ENCODE measurements at places on chromosomes 5 and 9.

DNA sequence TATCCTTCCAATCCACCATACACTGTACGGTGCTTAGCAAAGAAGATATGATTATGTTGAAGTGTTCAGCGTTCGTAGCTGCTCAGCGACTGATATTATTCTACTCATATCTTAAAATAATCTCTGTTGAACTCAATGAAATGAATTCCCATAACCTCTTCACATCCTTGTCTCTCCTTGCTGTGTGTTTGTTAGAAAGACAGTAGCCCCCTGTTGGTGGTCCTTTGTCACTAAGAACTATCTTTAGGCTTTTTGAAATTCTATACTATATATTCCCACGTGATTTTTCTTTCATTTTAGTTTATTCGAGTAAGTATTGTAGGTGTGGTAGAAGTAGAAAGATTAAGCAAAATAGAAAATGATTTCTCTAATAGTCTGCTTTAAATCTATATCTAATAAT, 762.8 kb upstream of the WWC1 start:
- no peak for DNase-seq

- DNase-seq = no peak
These were observed 75.7 kb downstream of the ZNF608 start for GRCh38 chr5:124670722-124671184.

GRCh38 chr5:135153661-135154060, 119.6 kb upstream of the PITX1 start:
- no peak for DNase-seq

DNA sequence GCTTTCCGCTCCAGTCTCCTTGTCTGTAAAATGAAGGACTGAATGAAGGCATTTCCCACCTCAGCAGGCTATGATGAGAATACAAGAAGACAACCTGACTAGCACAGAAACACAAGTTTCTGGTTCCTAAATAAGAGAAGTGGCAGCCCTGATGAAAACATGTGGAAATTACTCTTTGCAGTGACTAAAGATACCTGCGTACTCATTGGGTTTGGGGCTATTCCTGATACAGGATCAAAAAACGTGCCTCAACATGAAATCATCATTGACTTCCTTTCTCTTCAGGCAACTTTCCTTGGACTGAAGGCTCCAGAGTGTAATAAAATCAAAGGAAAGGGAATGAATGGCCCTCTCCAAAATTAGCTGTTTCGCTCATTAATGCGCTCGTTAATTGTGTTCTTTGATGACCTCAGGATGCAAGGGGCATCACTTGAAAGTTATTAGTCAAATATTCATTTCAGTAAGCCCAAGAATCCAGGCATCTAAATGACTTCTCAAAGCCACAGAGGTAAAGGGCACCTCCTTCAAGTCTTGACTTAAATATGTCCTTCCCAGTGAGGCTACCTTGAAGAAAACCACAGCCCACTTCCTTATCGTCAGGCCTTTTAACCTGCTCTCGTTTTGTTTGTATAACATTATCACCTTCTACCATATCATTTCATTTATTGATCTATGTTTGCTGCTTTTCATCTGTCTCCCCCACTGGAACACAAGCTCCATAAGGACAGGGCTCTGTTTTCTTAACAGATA, 68.9 kb downstream of the RASEF start:
- no peak for DNase-seq

DNA sequence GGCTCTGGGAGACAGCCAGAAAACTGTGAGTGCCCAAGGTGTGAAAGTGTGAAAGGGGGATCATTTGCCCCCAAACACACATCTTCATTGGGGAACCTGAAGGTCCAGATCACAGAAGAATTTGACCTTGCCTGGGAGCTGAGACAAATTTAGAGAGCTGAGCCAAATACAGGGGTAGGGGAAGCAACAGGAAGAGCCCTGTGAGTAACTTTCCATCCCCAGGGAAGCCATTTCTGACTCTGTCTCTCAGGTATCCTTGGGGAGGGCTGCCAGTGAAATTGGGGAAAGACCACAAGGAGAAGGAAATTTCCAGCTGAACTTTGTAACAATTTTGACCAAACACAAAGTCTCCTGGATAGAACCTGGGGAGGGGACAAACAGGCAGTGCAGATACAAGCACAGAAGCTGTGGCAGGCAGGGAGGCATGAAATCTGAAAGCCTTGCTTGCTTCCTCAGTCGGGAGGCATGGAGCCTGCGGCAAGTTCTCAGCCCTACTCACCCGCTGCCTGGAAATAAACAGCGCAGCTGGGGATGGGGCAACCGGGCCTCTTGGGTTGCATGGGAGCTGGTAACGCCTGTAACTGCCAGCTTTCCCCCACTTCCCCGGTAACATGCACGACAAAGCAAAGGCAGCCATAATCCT, 31.5 kb upstream of the ZCCHC9 start:
- no peak for DNase-seq

DNA sequence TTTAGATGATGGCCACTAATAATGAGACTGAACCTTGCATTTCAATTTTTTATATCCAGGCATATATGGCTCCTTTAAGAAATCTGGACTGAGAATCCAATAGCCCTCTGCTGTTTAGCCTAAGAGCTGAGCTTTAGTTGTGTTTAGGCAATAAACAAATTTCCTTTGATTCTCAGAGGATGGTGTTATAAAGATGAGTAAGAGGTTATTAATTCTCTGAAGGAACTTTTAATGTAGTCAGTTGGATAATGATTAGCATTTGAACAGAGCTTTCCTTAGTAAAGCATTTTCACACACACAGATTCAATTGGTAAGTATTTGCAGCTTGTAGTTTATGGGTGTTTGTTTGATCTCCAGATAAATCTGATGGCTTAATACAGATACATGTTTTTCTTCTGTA, 149.6 kb downstream of the PRR16 start:
- no peak for DNase-seq

DNA sequence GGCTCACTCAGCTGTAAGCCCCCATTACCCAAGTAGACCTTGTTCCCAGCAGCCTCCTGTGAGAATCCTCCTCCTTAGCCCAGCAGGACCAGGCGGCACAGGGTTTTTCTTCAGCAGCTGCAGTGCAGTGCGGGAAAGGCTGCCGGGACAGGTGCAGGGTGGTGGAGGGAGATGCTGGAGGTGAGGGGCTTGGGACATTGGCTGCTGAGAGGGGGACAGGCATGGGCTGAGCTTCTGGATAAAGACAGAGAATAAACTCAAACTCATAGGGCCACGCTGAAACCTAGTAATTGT, 174.7 kb downstream of the CACNA1B start:
- DNase-seq = no peak

DNA sequence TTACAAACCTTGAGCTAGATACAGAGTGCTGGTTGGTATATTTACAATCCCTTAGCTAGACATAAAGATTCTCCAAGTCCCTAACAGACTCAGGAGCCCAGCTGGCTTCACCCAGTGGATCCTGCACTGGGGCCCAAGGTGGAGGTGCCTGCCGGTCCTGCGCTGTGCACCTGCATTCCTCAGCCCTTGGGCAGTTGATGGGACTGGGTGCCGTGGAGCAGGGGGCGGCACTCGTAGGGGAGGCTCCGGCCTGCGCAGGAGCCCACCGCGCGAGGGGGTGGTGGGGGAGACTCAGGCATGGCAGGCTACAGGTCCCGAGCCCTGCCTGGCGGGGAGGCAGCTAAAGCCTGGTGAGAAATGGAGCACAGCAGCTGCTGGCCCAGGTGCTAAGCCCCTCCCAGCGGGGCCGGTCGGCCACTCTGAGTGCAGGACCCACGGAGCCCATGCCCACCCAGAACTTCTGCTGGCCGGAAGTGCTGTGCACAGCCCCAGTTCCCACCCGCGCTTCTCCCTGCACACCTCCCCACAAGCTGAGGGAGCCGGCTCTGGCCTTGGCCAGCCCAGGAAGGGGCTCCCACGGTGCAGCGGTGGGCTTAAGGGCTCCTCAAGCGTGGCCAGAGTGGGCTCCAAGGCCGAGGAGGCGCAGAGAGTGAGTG, 1464.7 kb downstream of the EFNA5 start:
- no peak for DNase-seq

DNA sequence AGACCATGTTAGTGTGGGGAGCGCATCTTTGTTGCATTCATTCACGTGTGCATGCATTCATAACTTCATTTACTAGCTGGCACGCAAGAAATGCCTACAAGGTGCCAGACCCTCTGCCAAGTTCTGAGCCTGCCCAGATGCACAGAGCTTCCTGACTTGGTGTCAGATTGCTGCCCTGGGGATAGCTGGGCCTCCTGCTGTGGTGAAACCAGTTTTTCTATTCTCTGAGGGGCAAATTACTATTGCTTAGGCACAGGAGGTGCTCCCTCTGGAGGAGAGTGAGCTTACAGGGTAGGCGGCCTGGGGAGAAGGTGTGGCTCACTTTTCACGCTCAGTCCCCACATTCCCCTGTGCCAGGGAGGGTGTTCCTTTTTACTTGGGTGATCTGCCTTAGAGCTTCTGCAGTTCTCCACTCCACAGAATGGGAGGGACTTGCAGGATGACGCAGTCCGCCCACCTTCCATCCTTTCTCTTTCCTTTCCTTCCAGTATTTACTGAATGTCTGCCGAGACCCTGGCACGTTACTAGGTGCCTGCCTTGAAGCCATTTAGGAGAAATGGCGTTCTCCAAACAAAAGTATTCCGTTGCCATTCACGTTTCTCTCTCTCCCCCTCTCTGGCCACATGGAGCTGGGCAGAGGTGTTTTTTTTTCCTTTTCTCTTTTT, 27.9 kb upstream of the CTNNA1 start:
- no peak for DNase-seq

All from AML-193 (cell line).